Stimulated activated CD4-positive, alpha-beta T cell treated with anti-CD3 and anti-CD28 coated beads, TNF-alpha, amount 100 ng/mL, for 1 hour (primary cell): ENCODE measurements at places on chromosomes 6 and 20.

DNA sequence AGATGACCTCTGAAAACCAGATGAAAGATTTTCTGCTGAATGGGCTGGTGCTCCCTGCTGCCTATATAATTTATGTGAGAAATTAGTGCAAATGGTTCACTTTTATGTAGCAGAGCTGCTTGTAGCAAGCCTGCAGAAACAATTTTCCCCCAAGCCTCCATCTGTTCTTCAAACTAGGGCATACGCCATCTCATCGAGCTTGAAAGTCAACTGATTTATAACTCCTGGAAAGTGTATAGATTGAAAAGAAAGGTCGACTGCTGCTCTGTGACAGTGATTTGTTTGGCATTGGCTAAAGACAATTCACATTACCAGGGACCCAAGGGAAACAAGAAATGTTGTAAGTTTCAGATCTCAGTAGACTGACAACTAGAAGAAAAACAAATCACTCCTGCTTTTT lies 93.3 kb downstream of the PACRG start:
- no peak for DNase-seq

- no peak for DNase-seq
Measured at GRCh38 chr6:73537677-73538076, 16.8 kb upstream of the EEF1A1 start.

- DNase-seq: no peak
Measured at GRCh38 chr6:5078121-5078669, 6.9 kb upstream of the PPP1R3G start.

- no peak for DNase-seq
Measured at GRCh38 chr20:4805663-4806449, 84.1 kb downstream of the PRND start.

DNA sequence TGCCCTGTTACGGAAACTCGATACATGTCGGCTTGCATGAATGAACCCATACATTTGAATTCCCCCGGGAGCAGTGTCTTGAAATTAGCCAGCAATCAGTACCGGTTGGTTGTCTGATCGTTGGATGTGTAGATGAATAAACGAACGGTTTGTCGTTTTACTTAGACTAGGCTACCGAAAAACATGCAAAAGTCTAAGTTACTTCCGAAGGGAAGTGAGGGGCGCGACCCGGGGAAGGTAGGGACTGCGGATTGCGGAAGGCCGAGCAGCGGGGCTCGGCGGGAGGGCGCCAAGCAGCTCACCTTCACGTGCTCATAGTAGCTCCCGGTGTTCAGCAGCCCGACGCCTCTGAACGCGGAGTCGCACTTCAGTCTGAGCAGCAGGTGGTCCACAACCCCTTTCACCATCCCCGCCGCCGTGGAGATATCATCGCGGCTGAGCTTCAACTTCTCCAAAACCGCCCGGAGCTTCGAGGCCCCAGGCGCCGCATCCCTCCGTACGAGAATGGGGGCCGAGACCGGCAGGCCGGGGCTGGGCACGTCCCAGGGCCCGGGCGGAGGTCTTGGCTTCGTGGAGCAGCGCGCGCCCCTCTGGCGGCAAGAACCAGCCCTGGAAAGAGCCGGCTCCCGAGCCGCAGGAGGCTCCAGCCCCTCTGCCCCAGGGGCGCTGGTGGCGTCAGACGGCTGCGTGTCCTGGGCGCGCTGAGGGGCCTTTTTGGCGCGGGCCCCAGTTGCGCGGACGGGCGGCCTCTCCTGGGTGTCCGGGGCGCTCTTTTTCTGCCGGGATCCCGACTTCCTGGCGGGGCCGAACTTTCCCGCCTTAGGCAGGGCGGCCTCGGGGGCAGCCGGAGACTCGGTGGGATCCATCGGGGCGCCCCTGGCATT lies 632 bp downstream of the CGAS start:
- DNase-seq: no peak

DNA sequence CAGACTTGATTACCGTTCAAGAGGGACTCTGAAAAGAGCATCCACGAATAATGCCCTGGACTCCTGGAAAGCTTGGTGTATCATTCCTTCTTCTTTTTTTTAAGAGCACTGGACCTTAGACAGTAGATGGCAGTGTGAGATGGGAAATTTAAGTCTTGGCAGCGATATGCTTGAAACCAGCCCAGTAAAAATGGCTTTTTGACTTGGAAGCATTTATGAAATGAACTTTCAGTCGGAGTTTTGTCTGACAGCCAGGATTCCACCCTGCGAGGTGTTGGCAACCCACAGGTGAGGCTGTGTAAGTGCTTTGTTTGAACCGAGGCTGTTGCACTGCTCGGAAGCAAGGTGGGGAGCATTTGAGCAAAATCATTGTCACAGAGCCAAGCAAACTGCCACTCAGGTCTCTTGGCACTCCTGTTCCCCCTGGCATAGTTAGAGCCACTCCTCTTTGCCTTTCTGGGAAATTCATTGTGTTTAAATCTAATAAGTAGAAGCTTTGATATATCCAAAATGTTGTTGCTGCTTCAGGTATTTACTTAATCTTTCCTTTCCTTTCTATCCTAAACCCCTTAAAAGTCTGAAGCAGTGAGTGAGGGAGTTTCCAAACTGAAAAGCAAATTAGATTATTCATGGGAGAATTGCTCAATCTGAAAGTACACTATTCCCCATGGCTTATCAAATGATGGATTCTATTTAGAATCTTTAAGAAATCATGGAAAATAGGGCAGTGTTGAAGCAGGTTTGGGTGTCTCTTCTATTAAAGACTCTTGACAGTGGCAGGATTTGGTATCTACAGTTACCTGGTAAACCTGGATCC lies 272.8 kb upstream of the SLC35B3 start:
- DNase-seq: no peak

DNA sequence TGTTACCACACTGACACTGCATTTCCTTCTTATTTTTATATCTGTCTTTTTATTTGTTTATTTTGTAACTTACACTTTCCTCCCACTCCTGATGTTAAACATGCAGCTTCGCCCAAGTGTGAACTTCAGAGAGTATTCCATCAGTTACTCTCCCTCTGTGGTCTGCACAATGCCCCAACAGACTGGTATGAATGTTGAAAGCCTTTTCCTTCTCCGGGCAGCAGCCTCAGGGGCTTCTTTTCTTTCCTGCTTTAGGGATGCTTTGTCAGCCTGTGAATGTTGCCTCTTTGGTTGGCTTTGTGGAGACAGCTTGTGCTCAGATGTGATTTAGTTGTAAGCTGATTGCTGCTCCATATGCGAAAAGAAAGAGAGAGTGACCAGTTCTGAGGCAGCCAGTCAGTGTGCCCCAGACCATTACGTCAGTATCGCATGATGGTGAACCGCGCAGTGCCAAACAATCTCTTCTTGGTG lies 44.0 kb downstream of the SMPDL3A start:
- no peak for DNase-seq

DNA sequence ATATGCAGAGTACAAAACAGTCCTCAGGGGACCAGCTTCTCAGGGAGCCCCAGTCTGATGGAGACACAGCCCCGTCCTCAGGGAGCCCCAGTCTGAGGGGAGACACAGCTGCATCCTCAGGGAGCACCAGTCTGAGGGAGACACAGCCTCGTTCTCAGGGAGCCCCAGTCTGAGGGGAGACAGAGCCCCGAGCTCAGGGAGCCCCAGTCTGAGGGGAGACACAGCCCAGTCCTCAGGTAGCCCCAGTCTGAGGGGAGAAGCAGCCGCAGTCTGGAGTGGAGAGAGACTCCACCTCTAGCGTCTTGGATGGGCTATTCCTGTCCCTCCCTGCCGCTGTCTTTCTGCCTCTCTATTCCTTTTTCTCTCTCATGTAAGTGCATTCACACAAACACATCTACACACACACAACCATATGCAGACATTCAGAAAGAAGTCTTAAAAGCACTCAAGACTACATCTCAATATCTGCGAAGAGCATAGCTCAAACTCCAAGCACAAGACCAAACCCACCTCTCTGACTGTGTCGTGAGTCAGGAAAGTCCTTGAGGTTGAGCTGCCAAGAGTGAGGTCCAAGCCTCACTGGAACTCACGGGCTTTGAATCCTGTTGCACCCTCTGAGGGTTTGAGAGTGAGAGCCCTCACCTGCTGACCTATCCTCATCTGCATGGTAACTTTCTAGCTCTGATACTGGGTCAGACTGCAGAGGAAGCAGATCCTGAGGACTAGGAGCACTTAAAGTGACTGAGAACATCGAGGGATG lies 53.1 kb upstream of the SAYSD1 start:
- DNase-seq: no peak

GRCh38 chr6:72619883-72620696 lies 1.8 kb upstream of the KCNQ5 start:
- peak; percentile 25 for DNase-seq

- DNase-seq: no peak
Measured at GRCh38 chr6:158044525-158044888, 62.8 kb downstream of the SYNJ2 start.

- no peak for DNase-seq
Measured at GRCh38 chr6:14105547-14105946, 12.0 kb upstream of the CD83 start.

DNA sequence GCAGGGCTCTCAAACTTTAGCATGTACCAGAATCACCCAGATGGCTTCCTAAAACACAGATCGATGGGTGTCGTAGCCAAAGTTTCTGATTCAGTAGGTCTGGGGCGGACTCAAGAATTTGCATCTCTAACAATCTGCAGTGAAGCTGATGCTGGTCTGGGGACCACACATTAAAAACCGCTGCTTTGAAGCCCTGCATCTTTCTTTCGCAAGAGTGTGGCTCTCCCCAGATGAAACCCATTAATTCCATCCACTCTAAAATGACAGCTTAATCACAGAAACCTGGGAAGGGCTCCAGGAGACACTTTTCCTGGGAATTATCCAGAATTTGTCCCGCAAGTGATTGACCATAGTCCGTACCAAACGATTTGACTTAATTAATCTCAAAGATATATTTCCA lies 319.8 kb upstream of the PLCB4 start:
- no peak for DNase-seq

- DNase-seq: no peak
Measured at GRCh38 chr6:159233365-159234101, 64.3 kb downstream of the FNDC1 start.

- no peak for DNase-seq
Measured at GRCh38 chr6:158311193-158311592, 1.1 kb upstream of the TULP4 start.

- no peak for DNase-seq
Measured at GRCh38 chr6:142781129-142781528, 163.8 kb downstream of the HIVEP2 start.

DNA sequence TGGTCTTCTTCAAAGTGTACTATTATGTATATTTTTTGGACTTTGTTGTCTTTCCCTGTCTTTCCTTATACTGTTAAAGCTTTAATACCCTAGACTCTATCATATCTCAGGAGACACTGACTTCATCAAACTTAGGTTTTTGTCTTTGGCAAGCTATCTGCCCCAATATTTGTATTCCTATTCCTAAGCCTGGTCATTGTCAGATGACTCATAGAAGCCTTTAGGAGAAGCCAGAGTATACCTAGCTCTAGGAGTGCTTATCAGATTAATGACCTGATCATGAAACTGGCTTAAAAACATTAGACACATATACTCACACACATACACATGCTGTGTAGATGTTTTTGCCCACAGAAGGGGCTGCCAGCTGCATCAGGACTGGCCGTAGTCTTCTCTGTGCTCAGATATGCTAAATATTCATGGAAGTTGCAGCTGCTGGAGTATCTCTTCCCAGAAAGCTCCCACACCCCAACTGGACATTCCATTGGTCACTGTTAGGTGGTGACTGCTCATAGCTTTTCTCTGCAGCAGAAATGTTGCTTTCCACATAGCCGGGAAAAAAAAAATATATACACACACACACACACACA lies 102.0 kb downstream of the ANKS1A start:
- no peak for DNase-seq

GRCh38 chr6:14851281-14851680 lies 394.6 kb upstream of the JARID2 start:
- DNase-seq: no peak

DNA sequence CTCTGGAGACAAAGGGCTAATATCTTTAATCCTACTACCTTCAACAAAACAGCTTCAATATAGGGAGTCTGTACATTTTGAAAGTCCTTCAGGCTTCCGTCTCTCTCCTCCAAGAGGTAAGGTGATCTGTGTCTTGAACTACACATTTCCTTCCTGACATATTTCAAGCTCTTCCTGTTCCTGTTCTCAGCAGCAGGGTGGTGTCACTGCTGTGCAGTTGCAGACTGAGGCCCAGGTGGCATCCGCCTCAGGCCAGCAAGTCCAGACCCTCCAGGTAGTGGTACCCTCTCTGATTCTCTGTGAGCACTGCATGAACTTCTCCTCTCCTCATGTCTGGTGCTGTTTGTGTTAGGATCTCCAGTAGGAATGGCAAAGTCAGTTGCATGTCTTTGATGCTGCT lies 7.8 kb downstream of the NFYA start:
- DNase-seq: no peak

DNA sequence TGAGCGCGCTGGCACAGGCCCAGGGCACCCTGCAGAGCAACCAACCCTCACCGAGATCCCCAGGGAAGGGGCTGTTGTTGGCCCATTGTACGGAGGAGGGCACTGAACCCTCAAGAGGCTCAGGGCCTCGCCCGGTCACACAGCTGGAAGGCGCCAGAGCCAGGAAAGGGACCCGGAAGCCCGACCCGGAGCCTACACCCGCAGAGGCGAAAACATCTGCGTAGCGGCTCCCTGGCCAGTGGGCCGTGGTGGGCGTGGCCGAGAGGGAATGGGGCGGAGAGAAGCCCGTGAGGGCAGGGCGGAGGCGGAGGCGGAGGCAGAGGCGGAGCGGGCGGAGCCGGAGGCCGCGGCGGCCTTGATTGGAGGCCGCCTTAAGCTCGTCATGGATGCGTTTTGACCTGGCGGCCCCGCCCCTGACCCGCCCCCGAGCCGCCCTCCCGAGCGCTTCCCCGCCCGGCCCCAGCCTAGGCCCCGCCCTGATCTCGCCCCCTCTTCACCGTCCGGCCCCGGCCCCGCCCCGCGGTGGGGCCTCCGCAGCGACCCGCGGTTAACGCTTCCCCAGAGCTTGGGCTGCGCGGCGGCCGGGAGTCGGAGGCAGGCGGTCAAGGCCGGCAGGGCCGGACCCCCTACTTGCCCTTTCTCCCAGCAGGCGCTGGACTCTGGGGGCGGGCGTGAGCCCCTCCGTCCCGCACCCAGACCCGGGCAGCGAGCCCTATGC lies 2.1 kb upstream of the MRGBP start:
- DNase-seq: peak; percentile 86

- no peak for DNase-seq
Measured at GRCh38 chr20:33393609-33394008, 7.7 kb downstream of the CDK5RAP1 start.

- DNase-seq: no peak
Measured at GRCh38 chr20:47027042-47027441, 132.4 kb downstream of the EYA2 start.
